ENCODE measurements at places on chromosomes 12 and 14. TPM values are rescaled to one million over a fixed set of nuclear protein-coding genes. Genes with fewer than 3 reads are reported as not detected.
A peak's percentile ranks its signal among the peaks of the same experiment; 100 is the strongest.

Gene OLR1
- polyA plus RNA-seq, result not detected

- no peak for DNase-seq
- H3K27ac ChIP-seq, result no peak overlapping the region
- no peaks in the 10 kb centered on the region for H3K27me3 ChIP-seq
- H3K36me3 ChIP-seq, result peaks cover 18% of the 10 kb centered on the region
- H3K4me1 ChIP-seq, result no peaks in the 10 kb centered on the region
- H3K4me3 ChIP-seq, result no peak overlapping the region
Observed at GRCh38 chr12:9851050-9851449, 18.1 kb downstream of the CLEC2B start.

- no peak overlapping the region for H3K27ac ChIP-seq
- no peaks in the 10 kb centered on the region for H3K27me3 ChIP-seq
- DNase-seq, result no peak
- H3K4me1 ChIP-seq, result no peaks in the 10 kb centered on the region
- H3K36me3 ChIP-seq, result no peaks in the 10 kb centered on the region
Observed at GRCh38 chr12:58773986-58774385, 146.3 kb downstream of the LRIG3 start.

DNA sequence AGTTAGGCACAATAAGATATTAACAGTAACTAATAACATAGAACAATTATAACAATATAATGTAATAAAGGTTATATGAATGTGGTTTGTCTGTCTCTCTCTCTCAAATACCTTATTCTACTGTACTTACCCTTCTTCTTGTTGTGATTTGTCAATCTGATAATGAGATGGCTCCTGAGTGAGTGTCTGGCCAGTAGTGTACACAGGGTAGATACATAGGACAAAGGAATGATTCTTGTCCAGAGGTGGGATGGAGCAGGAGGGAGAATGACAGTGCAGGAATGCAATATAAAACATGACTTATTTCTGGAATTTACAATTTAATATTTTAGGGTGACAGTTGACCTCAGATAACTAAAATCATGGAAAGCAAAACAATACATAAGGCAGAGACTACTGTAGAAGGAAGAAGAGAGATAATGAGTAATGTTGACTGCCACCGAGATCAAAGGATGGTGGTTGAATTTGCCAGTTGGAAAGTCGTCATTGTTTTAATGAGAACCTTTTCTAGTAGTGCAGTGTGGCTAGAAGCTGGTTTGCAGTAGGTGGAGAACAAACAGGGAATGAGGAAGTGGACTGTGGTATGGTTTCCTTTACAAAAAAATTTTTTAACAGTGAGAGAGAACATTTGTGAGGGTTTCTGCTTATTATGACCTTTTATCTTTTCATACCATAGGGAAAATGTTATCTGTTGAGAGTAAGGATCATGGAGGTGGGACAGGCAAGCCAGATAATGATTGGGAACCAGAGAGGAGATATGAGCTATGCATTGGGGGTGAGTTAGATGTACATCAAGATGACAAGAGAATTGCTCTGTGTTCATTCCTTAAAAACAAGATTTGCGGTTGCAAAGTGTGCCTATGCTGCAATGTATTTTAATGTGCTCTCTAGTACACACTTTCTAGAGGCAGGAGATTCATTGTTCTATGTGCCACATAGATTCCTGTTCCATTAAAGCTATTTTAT, 458.3 kb downstream of the BTG1 start:
- no peak overlapping the region for H3K27ac ChIP-seq
- peaks cover 16% of the 10 kb centered on the region for H3K4me1 ChIP-seq
- DNase-seq, result peak; percentile 60
- no peak overlapping the region for H3K4me3 ChIP-seq
- no peaks in the 10 kb centered on the region for H3K36me3 ChIP-seq

- no peak overlapping the region for H3K27ac ChIP-seq
- H3K4me1 ChIP-seq, result peaks cover 53% of the 10 kb centered on the region
- no peak for DNase-seq
- no peak overlapping the region for H3K4me3 ChIP-seq
- H3K36me3 ChIP-seq, result no peaks in the 10 kb centered on the region
Observed at GRCh38 chr12:94123127-94123526, 25.2 kb upstream of the PLXNC1 start.
